Lung (tissue), 17 donors: ENCODE measurements at places on chromosomes 5 and 9. TPM values are rescaled to one million over a fixed set of nuclear protein-coding genes. Genes with fewer than 3 reads are reported as not detected.

Gene TRIM36
- total RNA-seq = 6.2 TPM

Gene GNAQ
- total RNA-seq = 75.1 TPM

Gene SLC45A2
- total RNA-seq = not detected

Gene CDX1
- total RNA-seq = 0.43 TPM

DNA sequence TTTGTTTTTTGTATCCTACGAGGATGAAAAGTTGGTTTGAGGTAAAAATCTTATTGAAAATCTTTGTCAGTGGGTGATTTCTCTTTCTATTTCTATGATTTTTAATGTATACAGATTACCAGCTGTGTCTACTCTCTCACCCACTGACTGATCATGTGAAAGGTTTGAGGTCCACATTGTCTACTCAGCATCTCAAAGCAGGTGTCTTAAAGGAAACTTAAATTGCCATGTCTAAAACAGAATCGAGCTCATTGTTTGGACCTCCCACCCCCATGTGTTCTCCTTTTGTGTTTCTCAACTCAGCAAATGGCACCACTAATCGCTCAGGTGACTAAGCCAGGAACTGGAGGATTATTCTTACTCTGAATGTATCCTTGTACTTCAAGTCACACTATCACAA is 121.5 kb downstream of the YTHDC2 start:
- DNase-seq = no peak
- H3K4me1 ChIP-seq = no peaks in the 10 kb centered on the region
- no peaks in the 10 kb centered on the region for H3K27me3 ChIP-seq
- H3K36me3 ChIP-seq = no peaks in the 10 kb centered on the region
